Activated CD4-positive, alpha-beta T cell treated with anti-CD3 and anti-CD28 coated beads for 1 hour (primary cell): ENCODE measurements at places on chromosomes 4 and X.

DNA sequence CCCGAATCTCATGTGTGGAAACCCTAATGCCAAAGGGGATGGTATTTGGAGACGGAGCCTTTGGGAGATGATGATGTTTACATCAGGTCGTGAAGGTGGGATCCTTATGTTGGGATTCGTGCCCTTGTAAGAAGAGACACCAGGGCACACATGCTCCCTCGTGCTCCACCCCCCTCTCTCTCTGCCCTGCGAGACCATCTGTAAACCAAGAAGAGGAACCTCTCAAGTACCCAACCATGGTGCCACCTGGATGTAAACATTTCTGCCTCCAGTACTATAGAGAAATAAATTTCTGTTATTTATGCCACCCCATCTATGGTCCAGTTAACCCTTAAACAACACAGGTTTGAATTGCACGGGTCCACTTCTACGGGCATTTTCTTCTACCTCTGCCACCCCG, 179.4 kb downstream of the DHRSX start:
- DNase-seq, result no peak

- DNase-seq, result no peak
These were observed 2.8 kb downstream of the KIT start for GRCh38 chr4:54660591-54660990.

DNA sequence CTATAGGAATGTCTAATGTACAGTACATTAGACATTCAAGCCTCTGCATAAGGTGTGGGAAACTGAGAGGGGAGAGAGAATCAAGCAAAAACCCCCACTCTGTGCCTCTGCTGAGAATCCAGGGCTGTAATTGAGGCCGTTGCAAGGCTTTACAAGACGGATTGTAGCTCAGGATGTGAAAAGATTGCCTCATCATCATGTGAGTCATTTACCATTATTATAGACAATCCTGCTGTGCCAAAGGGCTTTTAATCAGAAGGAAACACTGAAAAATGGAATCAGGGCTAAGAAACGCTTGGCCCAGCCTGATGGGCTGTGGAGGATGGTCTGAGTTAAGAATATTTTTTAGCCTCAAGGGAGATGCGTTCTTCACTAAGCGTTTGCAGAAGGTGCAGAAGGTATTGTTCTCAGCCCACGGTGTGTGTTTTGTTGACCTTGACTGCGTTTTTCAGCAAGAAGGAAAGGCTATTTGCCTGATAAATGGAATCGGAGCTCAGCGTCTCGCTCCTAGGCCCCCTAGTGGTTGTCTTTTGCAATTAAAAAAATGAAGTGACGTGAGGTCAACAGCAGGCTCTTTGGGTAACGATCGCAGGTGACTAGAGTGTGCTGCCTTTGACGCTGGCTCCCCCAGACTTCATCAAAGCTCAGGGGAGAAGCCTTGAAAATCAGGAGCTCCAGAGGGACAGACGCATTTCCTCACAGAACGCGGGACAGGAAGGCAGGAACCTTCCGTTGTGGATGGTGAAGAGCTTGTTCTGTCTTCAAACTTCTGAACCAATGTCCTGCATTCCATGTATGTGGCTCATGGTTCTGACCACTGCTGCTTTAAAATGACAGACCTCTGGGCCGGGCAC, 18.1 kb upstream of the CHRNA9 start:
- peak; percentile 46 for DNase-seq

DNA sequence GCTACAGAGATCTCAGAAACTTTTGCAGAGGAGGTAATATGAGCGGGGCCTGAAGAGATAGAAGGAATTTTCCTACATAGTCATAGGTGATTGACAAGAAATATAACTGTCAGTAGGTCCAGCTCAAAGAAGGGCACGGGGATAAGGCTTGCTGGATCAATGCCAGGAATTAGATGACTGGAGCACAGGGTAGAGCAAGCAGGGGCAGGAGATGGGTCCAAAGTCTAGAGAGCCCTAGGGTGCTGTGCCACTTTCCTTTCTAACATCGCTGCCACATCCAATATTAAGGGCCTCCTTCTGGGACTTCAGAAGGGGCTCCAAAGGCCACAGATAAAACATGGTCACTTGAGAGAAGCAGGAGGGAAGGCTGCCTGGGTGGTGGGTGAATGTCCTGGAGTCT, 402.2 kb downstream of the MID1IP1 start:
- DNase-seq, result no peak

GRCh38 chr4:182560358-182560757, 317.2 kb downstream of the TENM3 start:
- no peak for DNase-seq

DNA sequence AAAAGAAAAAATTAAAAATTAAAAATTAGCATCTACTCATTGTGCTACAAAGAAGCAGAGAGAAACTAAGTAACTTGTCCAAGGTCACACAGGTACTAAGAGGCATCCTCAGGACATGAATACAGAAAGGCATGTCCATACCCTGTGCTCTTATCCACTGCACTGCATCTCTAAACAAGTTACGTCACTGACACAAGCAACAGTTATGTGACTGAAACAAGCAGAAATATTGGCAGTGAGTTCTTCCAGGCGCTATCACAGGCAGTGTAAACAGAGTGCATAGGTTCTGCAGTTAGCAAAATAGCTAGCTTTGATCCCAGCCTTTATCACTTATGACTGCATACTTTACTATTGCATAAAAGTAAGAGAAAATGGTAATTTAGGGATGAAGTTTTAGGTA, 7.9 kb downstream of the VEGFC start:
- DNase-seq, result no peak

DNA sequence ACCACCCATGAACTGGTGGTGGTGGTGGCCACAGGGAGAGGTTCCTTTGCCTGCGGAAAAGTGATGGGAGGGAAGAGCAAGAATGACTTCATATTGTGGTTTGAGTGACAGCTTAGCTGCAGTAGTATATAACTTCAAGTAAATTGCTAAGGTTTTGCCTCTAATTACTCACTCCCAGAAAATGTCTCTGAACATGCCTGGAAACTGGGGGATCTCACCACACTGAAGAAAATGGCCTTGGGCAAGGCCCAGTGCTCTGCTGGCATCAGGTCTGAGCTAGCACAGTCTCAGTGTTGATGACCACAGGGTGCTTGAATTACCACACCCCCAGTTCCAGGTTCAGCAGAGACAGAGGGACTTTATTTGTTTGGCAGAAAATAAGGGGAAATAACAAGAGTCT, 2085.4 kb downstream of the ARAP2 start:
- no peak for DNase-seq

- DNase-seq, result no peak
These were observed 3.4 kb upstream of the USP53 start for GRCh38 chr4:119209077-119209476.

DNA sequence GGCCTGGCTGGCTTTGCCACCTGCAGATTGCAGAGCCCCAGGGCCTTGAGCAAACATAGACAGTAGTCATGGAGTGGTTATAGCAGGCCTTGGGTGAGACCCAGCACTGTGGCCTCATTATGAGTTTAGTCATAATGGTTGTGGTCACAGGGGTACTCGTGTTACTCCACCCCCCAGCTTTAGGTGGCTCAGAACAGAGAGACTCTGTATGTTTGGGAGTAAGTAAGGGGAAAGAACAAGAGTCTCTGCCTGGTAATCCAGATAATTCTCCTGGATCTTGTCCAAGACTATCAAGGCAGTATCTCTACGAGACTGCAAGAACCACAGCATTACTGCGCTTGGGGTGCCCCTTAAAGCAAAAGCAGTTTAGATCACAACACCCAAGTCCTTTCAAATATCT, 62.3 kb upstream of the SCRG1 start:
- no peak for DNase-seq

DNA sequence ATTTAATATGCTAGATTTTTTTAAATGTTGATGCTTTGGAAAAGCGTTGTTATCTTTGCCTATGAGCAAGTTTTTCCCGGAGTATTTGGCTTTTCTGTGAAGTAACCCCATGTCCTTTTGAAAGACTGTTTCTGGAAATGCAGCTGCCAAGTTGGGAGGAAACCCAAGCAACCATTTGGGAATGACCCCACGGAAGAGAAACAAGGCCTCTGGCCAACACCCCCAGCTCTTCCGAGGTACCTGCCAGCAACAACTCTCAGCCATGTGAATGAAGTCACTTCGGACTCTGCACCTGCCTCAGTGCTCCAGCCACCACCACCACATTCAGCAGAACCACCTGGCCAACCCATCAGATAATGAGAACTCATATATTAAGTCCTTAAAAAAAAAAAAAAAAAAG, 36.2 kb upstream of the DHRSX start:
- DNase-seq, result no peak

DNA sequence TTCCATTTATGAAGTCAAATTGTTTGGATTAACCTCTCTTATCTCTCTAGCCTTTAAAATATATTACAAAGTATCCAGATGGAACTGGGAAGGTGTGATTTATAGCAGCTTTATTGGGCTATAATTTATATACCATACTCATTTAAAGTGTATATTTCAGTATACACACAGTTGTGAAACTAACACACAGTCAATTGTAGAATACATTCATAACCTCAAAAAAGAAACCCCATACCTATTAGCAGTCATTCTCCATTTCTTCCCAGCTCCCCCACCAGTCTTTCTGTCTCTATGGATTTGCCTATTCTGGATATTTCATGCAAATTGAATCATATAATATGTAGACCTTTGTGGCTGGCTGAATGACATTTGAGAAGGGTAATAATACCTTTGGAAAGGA, 7.6 kb upstream of the NAP1L5 start:
- DNase-seq, result no peak

GRCh38 chr4:108529102-108529501, 91.3 kb upstream of the RPL34 start:
- DNase-seq, result no peak

DNA sequence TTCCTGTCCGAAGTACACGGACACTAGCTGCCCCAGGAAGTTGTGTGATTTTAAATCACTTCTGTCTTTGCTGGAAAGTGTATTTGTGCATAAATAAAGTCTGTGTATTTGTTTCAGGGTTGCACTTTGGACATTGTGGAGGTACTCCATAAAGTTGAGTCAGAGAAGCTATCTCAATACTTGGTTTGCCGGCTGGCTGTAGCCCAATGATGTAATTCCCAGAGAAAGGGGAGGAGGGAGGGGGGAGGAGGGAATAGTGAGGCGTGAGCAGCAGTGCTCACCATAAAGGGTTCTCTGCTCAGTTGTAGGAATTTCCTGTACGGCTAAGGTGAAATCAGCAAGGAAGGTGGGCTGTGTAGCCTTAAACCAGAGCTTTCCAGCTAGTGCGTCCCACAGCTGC, 7.5 kb downstream of the APEX2 start:
- DNase-seq, result no peak

DNA sequence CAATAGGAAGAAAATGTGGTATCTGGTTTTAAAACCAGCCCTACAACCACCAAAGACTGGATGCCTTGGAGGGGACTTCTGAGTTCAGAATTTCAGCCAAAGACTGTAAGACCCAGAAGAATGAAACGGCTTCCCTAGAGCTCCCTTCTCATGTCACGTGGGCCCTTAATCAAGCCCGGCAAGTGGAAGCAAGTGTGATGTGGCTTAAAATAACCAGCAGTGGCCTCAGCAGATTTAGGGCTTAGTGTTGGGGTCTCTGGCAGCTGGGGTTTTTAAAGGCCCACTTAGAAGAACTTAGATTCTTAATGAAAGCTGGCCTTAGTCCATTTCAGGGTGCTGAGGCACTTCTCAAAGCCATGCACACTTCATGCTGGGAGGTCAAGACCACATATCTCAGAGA, 111.2 kb upstream of the TBC1D9 start:
- no peak for DNase-seq
